Body of pancreas (tissue), 4 donors: ENCODE measurements at places on chromosomes 4 and X. TPM values are rescaled to one million over a fixed set of nuclear protein-coding genes. Genes with fewer than 3 reads are reported as not detected.

FRAS1 gene
- total RNA-seq, result 22.6 TPM

UBA6 gene
- total RNA-seq, result 12.5 TPM

DUSP21 gene
- not detected for total RNA-seq

EGFL6 gene
- not detected for total RNA-seq

ADRA2C gene
- 6.7 TPM for total RNA-seq

FGB gene
- total RNA-seq, result not detected

VGLL1 gene
- 1.0 TPM for total RNA-seq

PDGFRA gene
- total RNA-seq, result 56.0 TPM
